ENCODE measurements at places on chromosomes 7 and 10.

DNA sequence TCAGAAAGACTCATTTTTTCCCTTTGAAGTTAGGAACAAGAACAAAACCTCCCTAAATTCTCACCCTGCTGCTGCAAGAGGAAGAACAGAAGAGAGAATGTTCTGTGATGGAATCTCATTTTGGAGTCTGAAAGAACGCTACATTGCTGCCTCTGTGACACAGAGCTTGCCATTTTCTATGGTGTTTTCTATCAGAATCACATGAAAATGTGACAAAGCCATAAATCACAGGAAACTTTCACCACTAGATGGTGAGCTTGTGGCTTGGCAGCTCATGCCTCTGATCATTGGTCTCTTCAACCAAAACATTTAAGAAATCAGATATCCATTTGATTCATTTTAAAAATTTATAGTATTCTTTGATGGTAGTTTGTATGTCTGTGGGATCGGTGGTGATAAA is 82.9 kb downstream of the CADPS2 start:
- no peak for DNase-seq

GRCh38 chr10:72162978-72163377 is 52.8 kb upstream of the ANAPC16 start:
- no peak for DNase-seq

- no peak for DNase-seq
Observed at GRCh38 chr10:76229341-76229740, 797.9 kb downstream of the LRMDA start.

GRCh38 chr10:21929070-21929469 is 74.5 kb downstream of the DNAJC1 start:
- DNase-seq: no peak

GRCh38 chr7:132430861-132431822 is 145.1 kb downstream of the PLXNA4 start:
- DNase-seq: peak; percentile 15

GRCh38 chr10:50516171-50516570 is 107.6 kb downstream of the SGMS1 start:
- no peak for DNase-seq

DNA sequence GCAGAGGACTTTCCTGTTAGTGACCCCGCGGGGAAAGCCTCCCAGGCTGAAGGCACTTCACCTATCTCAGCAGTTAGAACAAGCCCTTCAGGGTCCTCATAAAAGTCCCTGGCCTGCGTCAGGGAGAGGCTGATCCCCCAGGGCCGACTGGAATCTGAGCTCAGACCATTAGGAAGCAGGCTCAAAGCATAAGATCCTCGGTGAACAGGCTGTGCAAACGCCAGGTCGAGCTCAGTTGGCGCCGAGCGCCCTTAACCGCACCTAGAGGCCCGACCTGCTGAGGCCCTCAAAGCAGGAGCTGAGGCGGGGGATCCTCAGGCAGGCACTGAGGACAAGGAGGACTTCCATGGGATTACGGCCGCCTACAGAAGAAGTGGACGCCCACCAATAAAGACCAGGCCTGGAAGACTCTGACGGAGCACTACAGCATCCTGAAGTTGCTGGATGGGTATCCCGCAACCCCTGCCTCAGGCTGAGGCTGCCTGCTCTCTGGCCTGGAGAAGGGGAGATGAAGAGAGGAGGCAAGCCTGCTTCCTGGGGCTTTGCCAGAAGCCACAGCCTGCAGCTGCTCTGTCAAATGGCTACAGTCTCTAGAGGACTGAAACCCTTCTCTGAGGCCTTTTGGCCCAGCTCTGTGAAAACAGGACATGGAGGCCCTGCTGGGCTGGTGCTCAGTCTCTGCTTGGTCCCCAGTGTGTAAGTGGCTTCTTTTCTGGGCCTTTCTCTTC is 29.9 kb downstream of the LIPJ start:
- no peak for DNase-seq

- DNase-seq: no peak
Observed at GRCh38 chr7:51118628-51119027, 198.0 kb downstream of the COBL start.

- DNase-seq: no peak
Observed at GRCh38 chr7:155963356-155963755, 151.1 kb upstream of the SHH start.

DNA sequence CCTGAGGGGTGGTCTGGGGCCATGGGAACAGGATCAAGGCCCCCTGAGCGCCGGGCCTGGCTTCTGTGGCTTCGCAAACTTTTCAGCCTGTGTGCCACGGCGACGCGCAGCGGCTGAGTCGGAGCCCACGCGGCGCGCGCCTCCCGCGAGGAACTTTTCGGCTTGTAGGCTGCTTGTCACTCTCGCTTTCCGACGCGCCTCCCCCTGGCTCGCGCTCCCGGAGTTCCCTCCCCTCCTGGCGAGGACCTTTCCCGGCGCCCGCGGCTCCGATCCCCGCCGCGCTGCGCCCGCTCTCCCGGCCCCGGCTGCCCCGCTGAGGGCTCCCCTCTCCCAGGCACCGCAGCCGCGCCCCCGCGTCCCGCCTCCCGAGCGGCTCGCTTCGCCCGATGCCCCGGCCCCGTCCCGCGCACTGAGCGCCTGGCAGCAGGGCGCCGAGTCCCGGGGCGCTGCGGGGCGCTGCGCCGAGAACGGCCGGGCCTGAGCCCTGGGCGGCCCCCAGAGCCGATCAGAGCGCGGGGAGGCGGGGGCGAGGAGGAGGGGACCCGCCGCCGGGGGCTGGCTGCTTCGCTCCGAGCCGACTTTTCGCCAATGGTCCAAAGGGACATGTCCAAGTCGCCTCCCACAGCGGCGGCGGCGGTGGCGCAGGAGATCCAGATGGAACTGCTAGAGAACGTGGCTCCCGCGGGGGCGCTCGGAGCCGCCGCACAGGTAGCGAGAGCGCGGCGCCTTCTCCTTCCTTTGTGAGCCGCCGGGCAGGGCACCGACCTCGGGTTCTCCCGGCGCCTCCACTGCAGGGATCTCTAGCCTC is at the start of gene CACNB2:
Gene CACNB2 (plus strand): TSS at position 276 of the 808 bp plus-strand sequence.
- no peak for DNase-seq

GRCh38 chr7:137987563-137987962 is 14.3 kb downstream of the CREB3L2 start:
- no peak for DNase-seq

Measured in stimulated activated CD4-positive, alpha-beta T cell treated with anti-CD3 and anti-CD28 coated beads, Interleukin-1b, Interleukin-23, amount 100 ng/mL, for 1 hour (primary cell).